ENCODE measurements at places on chromosomes 1 and 21.

DNA sequence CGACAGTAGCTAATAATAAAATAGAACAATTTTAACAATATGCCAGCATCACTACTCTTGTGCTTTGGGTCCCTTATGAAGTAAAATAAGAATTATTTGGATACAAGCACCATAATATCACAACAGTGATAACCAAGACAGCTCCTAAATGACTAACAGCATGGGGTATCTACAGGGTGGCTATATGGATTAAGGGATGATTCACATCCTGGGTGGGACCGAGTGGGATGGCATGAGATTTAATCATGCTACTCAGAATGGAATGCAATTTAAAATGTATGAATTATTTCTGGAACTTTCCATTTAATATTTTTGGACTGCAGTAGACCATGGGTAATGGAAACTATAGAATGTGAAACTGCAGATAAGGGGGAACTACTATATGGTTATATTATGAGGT, 28.1 kb upstream of the B3GALNT2 start:
- DNase-seq, result no peak

- no peak for DNase-seq
Measured at GRCh38 chr21:32043458-32043857, 170.6 kb downstream of the HUNK start.

DNA sequence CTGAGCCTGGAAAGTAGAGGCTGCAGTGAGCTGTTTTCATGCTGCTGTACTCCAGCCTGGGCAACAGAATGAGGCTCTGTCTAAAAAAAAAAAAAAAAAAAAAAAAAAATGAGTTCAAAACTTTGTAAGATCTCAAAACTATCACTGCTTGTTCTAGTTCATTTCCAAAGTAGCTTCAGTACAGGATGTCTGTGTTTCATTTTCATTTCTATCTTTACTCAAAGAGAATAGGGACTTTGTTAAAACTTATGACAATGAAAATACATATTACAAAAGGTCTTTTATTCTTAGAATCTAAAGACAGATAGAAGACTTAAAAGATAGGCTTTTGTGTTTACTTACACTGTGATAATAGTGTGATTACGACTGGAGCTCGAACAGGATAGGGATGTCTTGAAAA, 709.7 kb downstream of the ADGRL2 start:
- no peak for DNase-seq

GRCh38 chr21:17798796-17799195, 20.4 kb downstream of the C21orf91 start:
- no peak for DNase-seq

- DNase-seq, result no peak
Measured at GRCh38 chr1:46041974-46042373, 90.5 kb downstream of the PIK3R3 start.

GRCh38 chr1:73042403-73042802, 760.1 kb upstream of the NEGR1 start:
- DNase-seq, result no peak

DNA sequence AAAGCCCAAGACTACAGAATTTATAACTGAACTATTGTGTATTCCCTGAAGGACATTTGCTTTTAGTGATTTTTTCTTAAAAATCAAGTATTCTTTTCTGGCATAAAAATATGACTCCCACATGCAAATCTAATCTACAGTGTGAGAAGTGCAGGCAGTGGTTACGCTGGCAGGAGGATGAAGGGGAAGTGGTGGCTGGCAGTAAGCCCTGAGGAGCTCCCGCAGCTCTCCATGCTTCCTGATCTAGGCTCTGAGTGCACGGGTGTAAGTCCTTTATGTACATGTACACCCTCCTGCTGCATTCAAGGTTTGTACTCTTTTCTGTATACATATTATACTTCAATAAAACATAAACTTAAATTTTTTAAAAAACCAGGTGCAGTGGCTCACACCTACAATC, 67.5 kb upstream of the PRDX6 start:
- DNase-seq, result no peak

DNA sequence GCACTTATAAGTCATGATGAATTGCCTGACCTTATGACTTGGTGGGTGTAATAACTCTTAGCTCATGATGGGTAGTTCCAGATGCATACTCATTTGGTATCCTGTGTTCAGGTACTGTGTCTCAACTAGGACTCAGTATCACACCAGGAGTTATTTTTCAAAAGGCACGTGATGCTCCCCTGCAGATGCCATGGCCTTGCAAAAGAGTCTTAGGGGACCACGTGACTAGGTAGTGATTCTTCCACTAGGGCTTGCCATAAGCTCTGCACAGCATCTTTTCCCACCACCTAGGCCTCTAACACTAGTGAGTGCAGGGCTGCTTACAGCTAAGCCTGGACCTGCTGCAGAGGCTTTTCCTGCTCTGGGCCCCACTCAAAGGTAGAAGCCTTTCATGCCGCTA, 3.9 kb upstream of the FCAMR start:
- no peak for DNase-seq

GRCh38 chr1:221937155-221937953, 195.5 kb upstream of the DUSP10 start:
- no peak for DNase-seq

DNA sequence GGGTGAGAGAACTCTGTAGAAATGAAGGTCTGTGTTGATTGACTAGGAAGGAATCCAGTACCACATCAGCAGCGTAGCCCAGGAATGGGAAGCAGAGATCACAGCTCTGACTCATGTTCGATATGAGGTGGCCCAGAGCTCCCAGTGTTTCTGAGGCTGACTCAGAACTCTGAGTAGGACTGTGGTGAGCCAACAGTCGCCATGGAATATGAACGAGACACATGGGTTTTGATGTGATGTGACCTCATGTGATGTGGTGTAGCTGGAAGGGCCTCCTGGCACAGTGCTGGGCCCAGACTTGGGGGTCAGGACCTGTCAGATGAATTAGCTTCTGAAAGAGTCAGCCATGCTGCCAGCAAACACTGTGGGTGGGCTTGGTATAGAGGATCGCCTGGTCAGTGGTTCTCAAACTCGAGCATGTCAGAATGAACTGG, 237.0 kb downstream of the MRPL39 start:
- DNase-seq, result no peak

DNA sequence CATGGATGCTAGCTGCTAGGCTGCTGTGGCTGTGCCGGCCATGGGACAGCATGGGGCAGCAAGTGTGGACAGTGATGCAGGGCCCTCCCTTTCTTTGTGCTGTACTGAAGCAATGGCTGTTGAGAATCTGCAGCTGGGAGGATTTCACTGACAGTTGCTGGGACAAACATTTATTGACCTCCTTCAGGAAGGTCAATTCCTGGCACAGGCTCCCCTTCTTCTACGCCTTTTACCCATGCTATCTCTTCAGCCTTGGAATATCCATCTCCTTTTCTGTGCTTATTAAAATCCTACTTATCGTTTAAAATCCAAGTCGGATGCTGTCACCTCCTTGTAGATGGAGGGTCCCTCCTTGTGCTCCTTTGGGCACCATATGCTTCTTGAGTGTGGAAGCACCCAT, 213.1 kb upstream of the USP24 start:
- DNase-seq, result no peak

- DNase-seq, result no peak
Measured at GRCh38 chr1:30748098-30748698, 9.4 kb downstream of the LAPTM5 start.

DNA sequence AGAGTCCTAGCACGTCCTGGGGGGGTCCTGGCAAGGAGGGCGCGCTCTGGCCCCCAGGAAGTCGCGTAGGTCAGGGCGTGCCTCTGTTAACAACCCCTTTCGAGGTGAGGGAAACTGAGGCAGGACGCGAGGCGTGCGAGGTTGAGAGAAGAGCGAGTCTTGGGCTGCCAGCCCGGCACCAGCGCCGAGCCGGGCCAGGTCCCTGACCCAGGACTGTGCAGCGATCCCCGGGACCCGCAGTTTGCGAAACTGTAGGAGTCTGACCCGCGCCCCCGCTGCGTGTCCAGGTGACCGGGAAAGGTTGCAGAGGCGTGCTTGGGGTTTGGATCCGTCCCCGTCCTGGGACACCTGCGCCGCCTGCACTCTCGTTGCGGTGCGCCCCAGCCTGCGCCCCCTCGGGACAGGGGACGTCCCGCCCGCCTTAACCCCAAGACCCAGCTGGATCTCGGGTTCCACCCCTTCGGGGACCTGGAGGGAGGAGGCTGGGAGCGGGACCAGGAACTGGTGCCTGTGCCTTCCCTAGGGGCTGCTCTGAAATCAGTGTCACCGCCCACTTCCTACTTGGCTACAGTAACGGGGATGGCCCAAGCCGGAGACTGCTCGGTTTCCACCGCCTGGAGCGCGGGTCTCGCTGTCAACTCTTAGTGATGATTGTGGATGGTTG, 493 bp downstream of the DISC1 start:
- DNase-seq, result peak; percentile 22

DNA sequence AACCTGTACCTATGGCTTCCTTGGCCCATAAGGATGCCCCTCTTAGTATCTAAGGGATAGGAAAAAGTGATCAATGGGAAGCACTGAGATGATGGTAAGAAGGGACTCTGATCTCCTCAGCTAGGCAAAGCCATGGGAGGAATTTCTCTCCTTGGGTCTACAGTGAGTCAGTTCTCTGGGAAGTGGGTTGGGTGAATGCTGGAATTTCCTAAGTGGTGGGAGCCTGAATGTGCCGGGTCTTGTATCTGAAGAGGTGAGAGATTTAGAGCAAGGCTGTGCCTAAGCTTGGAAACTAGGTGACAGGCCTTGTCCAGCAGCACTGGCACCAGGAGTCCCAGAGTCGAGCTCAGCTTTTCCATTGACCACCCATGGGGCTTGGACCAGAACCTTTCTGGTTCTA, 96.3 kb upstream of the SLC2A1 start:
- DNase-seq, result no peak

DNA sequence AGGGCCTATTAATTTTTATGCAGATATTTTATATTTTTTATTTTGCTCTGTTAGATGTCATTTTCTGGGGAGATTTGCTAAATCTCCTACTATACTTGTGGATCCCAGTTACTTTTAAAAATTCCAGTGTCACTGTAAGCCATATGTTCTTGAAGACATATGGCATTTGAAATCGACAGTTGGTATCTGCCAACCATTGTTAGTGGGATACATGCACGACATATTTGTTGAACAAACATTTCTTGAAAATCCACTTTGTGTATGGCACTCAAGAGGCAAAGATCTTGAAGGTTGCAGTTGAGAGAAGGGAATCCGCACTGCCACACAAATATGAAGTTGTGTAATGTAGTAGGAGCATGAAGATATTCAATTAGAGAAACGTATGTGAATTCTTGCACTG, 287.7 kb downstream of the HHAT start:
- DNase-seq, result no peak

DNA sequence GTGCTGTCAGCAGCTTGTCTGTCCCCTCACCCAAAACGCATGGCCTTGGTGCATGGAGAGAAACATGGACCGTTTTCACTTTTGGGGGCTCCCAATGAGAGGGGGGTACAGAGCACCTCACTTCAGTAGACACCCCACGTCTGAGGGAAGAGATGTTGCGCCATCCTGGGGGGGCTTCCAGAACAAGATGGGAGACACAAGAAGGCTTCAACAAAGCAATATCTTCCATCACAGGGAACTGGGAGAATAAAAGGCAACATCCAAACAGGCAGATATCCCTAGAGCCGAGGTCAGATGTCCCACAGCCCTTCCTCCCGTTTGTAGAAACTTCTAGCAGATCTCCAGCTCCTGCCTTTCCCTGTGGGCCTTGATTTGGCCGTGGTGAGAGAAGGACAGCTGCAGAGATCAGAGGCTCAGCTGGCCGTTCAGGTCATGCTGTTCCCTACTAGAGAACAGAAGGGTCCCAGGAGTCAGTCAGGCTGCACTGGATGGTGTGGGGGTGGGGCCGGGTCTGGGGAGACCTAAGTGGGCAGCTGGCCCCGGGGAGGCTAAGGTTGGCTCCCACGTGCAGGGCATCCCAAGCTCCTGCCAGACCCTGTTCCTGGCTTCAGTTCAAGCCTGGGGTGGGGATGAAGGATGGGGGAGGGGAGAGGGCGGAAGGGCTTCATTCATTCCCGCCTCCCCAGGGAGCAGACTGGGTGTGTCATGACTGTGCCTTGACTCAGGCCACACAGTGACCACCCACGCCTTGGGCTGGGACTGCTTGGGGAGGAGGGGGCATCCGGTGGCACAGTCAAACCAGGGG, 4.4 kb downstream of the PLOD1 start:
- DNase-seq, result no peak

DNA sequence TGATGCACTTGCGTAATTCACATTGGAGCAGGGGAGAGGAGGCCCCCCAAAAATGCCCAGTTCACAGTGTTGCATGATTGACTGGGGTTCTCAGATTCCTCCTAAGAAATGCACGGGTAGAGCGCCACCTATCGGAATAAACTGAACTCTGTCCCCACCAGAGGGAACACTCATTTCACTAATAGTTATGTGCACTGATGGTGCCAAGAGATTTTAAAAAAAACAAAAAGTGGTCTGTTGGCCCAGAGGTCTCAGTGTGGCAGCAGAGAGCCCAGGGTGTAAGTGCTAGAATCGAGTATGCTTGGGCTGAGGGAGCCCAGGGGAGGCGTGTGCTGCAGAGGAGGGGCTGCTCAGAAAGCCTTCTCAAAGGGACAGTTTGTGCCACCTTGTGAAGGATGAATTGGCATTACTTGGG, 6.9 kb downstream of the PINK1 start:
- no peak for DNase-seq

DNA sequence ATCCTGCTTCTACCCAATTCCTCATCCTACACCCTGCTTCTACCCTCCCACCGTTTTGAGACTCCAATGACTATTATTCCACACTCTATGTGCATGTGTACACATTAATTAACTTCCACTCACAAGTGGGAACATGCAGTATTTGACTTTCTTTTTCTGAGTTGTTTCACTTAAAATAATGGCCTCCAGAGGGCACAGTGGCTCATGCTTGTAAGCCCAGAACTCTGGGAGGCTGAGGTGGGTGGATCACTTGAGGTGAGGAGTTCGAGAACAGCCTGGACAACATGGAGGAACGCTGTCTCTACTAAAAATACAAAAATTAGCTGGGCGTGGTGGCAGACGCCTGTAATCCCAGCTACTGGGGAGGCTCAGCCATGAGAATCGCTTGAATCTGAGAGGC, 464.8 kb downstream of the PTBP2 start:
- no peak for DNase-seq

- DNase-seq, result no peak
Measured at GRCh38 chr1:234923626-234924025, 205.0 kb downstream of the TOMM20 start.

DNA sequence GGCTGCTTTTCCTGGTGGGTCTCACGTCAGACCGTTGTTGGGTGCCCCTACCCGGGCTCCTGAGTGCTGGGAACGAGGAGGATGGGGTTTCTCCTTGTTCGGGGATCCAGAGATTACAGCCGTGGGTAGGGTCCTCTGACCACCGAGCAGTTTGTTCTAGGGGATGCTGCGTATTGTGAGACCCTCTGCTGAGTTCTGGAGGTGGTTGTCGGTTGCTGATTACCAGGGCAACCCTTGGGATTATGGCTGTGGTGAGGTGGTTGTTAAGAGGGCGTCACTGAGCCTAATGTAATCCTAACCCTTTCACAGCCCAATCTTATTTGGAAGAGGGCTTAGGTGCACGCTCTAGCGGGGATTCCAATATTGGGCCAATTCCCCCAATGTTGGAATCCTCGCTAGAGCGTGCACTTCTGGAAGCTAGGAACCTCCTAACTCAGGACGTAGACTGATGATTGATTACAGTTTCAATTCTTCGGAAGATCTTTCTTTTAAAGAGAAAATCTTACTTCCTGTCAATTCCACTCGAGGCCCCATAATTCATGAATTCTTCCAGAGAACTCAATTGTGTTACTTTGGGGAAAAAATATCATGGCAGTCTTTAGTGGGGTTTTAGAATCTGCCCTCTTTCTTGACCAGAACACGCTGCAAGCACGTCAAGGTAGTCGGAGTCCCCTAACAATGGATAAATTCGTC, 483 bp downstream of the TCEANC2 start:
- DNase-seq, result no peak

- no peak for DNase-seq
Measured at GRCh38 chr21:26769613-26770188, 75.5 kb downstream of the ADAMTS1 start.
